ENCODE measurements at places on chromosomes 6 and 20.

DNA sequence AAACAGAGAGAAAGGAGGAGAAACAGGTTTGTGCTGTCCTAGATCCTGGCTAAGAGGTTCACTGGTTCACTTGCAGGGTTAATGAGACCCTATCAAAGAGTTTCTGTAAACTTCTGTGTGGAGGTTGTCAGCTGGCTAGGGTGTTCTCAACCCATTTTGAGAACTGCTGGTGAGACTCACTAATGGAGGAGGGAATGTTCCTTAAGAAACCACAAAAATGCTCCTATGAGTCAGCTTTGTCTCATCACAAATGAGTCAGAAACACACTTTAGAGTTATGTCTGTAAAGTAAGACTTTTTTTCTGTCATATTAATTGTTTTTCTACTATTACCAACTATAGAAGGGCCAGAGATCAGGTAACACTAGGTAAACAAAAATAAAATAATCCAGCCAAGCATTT, 884.4 kb downstream of the PHF3 start:
- DNase-seq, result peak; percentile 69

DNA sequence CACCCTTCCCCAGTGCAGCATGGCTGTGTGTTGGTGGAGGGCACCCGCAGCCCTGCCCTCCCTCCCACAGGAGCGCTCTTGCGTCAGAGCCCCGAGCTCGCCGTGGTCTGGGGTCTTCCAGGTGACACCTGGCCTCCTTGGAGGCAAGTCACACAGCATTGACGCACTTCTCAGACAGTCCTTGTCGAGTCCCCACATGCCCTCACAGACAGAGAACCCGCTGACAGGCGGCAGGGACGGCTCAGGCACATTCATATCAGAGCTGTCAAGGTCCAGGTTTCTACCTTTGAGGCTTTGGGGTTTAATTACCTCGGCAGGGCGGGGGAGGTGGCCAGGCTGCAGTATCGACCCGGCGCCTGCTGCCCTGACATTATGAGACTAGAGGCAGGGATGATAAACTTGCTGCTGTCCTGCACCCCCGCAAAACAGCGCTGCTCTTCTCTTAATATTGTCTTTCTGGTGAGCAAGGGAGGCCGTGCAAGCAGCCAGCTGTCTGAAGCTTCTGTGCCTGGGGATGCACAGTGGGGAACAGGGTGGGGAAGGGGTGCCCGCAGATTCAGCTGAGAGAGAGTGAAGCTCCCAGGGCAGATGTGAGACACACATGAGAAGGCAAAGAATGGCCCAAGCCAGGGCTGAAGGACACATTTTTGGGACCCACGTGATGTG, 4.7 kb downstream of the NPEPL1 start:
- no peak for DNase-seq

- no peak for DNase-seq
These were observed 30.7 kb downstream of the CHD6 start for GRCh38 chr20:41587523-41587922.

- DNase-seq, result no peak
These were observed 93.7 kb downstream of the ZFAND3 start for GRCh38 chr6:37913210-37913609.

DNA sequence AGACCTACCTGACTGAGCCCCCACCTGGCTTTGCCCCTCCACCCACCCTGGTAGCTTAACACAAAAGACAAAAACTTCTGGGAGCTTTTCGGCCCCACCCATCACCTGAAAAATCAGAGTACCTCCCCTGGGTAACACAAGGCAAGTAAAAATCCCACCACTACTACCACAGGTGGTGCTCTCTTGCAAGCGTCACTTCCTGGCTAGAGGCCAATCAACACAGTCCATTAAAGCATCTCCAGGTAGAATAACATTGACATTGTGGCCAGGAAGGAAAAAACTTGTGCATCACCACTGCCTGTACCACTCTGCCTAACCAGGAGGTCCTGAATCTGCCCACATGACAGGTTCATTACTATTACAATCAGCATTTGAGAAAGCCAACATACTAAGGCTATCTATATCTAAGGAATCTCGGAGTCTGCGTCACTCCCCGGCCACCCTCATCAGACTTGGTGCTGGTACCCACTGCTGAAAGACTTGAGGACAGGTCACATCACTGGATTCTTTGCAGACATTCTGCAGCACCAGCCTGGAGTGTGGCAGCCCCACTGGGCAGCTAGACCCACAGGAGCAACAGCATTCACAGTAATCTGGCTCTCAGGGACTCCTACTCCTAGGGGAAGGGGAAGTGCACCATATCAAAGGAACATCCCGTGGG, 125.9 kb downstream of the CDK19 start:
- DNase-seq, result peak; percentile 8

DNA sequence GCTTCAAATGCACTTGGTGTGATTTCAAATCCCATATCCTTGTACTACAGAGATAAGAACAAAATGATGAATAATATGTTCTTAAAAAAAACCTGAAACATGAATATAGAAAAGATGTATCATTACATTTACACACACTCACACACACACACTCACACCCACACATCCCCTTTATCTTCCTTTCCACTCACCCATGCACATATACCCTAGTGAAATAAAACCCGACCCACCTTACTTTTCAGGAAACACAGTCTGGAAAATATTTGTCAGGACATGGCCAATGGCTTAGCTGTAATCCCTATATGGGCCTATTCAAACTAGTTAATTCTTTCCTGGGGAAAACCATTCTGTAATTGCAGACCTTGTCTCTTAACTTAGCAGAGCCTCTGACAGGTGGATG, 60.8 kb upstream of the EDN1 start:
- DNase-seq, result no peak

- peak; percentile 54 for DNase-seq
These were observed 5.4 kb upstream of the ZBTB12 start for GRCh38 chr6:31907158-31907813.

DNA sequence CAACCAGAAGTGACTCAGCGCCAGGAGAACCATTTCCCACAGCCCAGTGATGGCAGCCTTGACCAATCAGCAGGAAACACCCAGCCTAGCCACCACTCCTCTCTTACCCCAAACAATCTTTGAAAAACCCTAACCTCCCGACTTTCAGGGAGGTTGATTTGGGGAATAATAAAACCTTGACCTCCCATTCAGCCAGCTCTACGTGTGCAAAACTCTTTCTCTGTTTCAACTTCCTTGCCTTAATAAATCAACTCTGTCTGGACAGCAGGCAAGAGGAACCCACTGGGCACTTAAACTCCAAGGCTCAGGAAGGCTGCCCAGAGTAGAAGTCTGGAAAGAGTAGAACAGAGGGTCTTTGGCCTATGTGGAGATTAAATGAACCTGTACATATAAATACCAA, 35.0 kb downstream of the SERPINB1 start:
- no peak for DNase-seq

DNA sequence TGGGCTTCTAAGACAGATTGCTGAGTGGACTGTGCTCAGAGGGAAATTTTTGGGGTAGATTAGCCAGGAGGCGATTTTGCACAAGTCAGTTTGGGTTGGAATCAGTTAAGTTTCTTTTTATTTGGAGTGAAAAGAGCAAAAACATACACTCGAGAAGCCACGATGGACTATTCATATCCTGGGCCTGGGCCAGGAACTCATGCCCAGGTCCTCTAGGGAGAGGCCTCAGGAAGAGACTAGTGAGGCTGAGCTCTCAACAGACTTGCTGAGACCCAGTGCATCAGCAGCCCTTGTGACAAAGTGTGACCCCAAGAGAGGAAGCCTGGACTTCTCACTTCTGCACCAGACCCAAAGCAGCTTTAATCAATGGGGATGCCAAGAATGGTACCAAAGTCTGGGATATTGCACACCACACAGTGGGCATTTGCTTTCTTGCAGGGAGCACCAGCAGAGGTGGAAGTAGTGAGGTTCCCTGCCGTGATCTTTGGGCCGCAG, 61.6 kb upstream of the MAFB start:
- DNase-seq, result no peak

DNA sequence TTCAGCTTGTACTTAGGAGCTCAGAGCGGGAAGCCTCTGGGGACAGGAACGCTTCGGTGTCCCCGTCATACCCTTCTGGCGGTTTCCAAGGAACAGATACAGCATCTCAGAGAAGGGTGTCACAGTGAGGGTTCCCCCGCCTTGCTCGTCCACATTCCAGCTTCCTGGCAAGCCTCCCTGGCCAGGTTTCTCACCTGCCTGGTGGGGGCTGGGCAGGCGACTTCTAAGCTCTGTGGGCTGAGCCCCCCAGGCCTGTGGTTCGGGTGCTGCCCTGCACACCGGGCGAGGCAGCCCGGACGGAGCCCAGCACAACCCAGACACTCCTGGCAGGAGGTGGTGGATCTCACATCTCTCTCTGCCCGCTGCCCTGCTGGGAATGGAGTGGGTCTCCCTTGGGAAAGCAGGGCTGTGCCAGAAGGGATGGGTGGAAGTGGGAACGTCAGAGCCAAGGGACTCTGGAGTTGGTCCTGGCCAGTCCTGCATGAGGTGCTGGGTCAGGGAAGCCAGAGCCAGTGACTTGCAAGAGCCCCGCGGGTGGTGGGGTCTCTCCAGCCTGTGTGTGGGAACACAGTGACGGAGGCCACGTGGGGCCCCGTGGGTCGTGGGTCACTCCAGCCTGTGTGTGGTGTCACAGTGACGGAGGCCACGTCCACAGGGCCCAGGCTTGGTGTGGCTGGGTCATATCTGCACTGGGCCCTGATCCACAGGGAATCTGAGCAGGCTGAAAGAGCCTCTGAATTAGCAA, 47.7 kb upstream of the SMOC2 start:
- no peak for DNase-seq

- DNase-seq, result no peak
These were observed 189.8 kb upstream of the CEP162 start for GRCh38 chr6:84417260-84417659.

GRCh38 chr6:41061196-41061726, 8.3 kb downstream of the APOBEC2 start:
- DNase-seq, result no peak

GRCh38 chr20:11248687-11249638, 575.2 kb upstream of the JAG1 start:
- no peak for DNase-seq

GRCh38 chr6:29424168-29424567, 9.4 kb downstream of the OR12D1 start:
- no peak for DNase-seq

- no peak for DNase-seq
These were observed 54.2 kb upstream of the HLA-A start for GRCh38 chr6:29887819-29888776.

DNA sequence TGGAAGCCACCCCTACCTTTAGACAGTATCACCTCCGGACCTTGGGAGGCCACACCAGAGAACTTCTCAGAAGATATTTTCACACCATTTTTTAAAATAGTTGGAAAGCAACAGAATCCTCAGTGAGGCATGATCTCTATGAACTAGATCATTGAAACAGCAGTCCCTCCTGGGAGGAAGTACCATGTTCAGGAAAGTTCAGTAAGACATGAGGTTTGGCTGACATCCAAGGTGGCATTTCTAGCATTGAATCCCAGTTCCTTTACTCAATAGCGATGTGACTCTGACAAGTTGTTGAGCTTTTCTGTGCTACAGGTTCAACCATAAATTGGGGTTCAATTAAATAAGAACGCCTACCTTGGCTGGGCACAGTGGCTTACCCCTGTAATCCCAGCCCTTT, 169.0 kb downstream of the TBC1D7 start:
- no peak for DNase-seq

GRCh38 chr6:156407334-156407733, 369.8 kb upstream of the ARID1B start:
- no peak for DNase-seq

GRCh38 chr6:21159465-21159864, 434.1 kb upstream of the SOX4 start:
- no peak for DNase-seq

- DNase-seq, result no peak
These were observed 45.7 kb downstream of the TSPYL4 start for GRCh38 chr6:116208056-116208785.

GRCh38 chr6:44036699-44037101, 90.6 kb downstream of the MRPL14 start:
- no peak for DNase-seq

- DNase-seq, result no peak
These were observed 21.6 kb downstream of the CMTR1 start for GRCh38 chr6:37454420-37455140.

DNA sequence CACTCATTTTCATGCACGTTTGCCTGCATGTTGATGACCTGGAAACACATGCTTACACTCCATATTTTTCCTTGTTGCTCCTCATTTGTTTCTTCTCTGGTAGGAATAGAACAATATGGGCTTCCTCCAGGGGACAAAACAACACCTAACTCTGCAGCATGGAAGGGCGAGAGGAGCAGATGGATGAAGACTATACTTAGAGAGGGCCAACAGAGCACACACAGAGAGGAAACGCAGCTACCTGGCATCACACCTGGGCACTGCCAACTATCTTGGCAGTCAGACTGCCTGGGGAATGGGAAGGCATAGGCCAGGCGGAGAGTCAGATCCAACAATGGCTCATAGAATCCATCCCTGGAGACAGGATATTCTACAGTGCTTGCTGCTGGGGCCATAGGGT, 290.9 kb downstream of the CD83 start:
- no peak for DNase-seq

GRCh38 chr6:107819217-107819616, 4.9 kb downstream of the SCML4 start:
- DNase-seq, result no peak

DNA sequence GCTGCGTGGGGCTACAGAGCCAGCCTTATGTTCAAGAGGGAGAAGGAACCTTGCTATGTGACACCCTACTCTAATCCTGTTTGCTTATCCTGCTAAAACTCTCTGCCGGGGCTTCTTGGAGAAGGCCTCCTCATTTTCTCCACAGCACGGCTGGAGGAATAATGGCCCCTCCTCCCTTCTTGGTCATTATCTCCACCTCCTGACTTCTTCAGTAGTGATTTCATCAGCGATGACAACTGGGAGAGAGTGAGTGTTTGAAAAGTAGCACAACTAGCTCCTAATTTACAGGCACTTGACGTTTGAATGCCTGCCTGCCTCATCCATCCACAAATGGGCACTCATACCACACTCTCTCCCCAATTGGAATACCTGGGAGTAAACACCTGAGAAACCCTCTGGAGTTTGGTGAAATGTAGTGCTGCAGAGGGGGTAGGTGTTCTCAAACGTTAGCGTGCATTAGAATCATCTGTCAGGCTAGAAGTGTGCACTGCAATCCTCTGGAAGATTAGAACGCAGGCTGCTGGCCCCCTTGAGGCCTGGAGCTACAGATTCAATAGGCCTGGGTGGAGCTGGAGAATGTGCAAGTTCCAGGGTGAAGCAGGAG, 148.5 kb downstream of the FOXC1 start:
- DNase-seq, result no peak

DNA sequence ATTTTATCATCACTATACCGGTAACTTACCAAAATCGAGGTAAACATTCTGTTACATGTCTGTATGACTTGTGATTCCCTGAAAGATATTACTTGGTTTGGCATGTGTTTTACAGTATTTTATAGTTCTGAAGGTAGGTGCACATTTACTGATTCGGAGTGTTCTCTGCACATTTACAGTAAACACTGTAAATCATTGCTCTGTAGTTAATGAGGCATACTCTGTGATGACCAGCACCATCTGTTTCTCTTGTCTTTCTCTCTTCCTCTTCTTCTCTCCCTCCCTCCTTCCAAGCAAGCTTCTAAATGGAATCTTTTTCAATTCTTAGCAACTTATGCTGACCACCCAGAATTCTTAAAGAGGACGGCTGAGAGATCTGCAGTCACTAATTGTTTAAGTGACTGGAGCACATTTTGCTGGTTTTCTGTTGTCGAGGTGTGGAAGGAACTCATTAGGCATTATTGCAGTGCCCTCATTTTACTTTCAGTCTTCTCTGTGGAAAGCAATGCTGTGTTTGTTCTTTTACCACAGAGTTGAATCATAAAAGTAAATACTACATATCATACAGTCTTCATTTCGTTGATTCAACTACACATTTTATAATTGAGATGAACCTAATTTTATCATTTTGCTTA, 126.5 kb downstream of the UTRN start:
- peak; percentile 56 for DNase-seq

- no peak for DNase-seq
These were observed 92.2 kb upstream of the MPC1 start for GRCh38 chr6:166474721-166475565.
